Iris pigment epithelial cell (primary cell): ENCODE measurements at places on chromosomes 16 and 17.
A peak's percentile ranks its signal among the peaks of the same experiment; 100 is the strongest.

- DNase-seq: no peak
These were observed 9.5 kb upstream of the AMZ2 start for GRCh38 chr17:68238164-68238870.

- no peak for DNase-seq
These were observed 31.9 kb upstream of the NUDT7 start for GRCh38 chr16:77690416-77690815.

GRCh38 chr16:1002399-1003166, 21.0 kb downstream of the SOX8 start:
- DNase-seq: peak; percentile 82

GRCh38 chr16:4882633-4883285, 35.5 kb downstream of the UBN1 start:
- peak; percentile 79 for DNase-seq

- DNase-seq: peak; percentile 56
These were observed 158.9 kb upstream of the CACNG5 start for GRCh38 chr17:66675991-66676371.

GRCh38 chr16:80993307-80993706, 13.4 kb downstream of the CMC2 start:
- peak; percentile 97 for DNase-seq

- no peak for DNase-seq
These were observed 261.8 kb upstream of the CACNG5 start for GRCh38 chr17:66573078-66573477.

GRCh38 chr17:13953841-13954240, 115.5 kb upstream of the COX10 start:
- peak; percentile 68 for DNase-seq

DNA sequence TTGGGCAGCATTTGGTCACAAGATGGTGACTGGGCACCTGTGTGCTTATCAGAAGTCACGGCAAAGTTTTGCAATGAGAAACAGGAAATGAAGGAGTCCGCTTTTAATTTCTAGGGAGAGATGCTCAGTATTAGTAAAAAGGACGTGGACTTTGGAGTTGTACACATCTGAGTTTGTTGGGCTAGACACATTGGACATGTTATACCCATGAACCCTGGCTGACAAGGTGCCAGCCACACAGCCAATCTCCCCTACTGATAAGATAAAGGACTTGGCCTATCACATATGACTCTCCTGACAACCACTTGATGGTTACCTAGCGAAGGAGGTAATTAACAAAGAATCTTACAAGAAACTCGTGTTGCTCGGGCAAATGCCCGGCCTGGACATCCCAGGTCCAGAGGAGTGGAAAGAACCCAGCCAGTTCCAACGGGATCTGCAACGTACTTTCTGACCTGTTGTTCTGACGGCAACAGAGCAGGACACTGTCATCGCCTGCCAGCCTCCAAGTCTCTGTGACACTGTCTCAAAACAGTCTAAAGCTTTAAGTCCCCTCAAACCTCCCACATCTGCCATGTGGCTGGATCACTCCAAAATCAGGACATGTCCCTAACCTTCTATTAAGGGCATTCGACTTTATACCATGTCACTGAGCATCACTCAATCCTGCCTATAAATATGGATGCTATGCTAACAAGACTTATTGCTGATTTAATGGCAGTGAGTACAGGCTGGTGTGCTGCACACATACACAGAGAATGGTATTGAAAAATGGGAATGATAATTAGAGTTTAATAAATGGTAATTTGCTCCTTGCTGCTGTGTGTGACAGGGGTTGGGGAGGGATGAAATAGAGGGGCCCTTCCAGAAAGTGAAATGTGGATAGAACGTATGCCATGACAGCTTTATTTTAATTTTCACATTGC, 47.6 kb upstream of the LYRM9 start:
- DNase-seq: no peak

DNA sequence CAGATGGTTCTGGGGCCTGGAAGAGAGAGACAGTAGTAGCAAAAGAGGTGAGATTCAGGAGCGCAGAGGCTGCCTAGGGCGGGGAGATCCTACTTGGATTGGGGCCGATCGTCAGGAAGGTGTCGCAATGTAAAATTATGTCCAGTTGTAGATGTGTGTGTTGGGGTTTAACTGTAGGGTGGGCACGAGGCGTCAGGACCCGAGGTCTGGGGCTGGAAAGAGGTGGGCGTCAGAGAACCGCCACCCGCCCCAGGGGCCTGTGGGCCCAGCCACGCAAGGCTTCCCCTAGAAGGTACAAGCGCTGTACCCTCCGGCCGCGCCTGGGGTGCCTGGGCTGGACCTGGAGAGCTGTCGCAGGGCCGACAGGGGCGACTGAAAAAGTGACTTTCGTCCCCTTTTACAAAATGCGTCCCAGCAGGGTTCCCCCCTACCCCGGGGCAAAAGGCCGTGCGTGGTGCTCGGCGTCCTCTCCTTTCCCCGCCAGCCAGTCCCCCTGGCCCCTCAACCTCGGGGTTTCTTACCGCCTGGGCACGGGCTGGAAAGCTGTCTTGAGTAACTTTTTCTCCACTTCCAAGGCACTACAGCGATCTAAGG, 2.8 kb downstream of the IRX3 start:
- DNase-seq: no peak

DNA sequence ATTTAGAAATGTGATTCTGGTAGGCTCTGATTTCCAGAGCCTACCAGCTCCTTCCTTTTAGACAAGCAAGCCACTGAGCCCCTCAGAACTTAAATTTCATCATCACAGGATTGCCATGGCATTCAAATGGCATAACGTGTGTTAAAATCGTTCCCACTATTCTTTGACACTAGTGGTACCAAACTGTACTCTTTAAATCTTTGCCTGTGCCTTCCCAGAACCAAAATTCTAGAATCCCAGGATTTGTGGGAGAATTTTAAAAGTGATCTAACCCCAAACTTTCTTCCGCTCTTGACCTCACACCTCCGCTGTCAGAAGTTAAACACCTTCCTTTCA, 287 bp upstream of the INTS2 start:
- no peak for DNase-seq

DNA sequence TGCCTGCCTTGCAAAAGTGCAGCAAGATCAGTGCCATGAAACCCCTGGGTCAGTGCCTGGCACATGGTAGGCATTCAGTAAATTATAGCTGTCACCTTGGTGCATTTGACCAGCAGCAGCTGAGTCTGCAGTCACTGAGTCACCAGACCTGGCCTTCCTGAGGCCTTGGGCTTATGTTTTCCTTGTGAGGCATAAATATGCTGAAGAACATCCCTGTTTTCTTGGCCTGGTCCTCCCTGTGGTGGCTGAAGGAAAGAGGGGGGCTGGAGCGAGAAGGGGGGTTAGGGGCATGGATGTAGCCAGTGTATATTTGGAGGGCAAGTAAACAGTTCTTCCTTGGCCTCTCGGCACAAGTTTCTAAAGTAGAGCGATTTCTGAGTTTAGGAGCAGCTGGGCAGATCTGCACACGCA, 26.5 kb downstream of the EPN2 start:
- DNase-seq: peak; percentile 57

DNA sequence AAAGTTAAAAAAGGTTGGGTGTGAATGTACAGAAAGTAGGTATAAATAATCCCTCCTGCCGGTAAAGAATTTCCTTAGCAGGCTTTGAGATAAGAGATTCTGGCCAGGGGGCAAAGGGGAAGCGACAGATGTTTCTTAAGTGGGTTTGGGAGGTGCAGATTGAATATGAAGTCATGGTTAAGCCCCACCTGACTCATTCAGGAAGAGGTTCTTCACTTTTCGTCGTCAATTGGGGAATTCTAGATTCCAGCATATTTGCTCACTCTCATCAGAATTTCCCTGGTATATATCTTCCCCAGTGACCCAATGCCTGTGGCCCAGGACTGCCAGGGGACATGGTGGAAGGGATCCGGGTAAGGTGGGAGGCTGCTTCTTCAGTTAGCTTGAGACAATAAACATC, 127.8 kb downstream of the CPPED1 start:
- DNase-seq: peak; percentile 92

- no peak for DNase-seq
These were observed 15.2 kb upstream of the CLEC18C start for GRCh38 chr16:70158261-70158939.

DNA sequence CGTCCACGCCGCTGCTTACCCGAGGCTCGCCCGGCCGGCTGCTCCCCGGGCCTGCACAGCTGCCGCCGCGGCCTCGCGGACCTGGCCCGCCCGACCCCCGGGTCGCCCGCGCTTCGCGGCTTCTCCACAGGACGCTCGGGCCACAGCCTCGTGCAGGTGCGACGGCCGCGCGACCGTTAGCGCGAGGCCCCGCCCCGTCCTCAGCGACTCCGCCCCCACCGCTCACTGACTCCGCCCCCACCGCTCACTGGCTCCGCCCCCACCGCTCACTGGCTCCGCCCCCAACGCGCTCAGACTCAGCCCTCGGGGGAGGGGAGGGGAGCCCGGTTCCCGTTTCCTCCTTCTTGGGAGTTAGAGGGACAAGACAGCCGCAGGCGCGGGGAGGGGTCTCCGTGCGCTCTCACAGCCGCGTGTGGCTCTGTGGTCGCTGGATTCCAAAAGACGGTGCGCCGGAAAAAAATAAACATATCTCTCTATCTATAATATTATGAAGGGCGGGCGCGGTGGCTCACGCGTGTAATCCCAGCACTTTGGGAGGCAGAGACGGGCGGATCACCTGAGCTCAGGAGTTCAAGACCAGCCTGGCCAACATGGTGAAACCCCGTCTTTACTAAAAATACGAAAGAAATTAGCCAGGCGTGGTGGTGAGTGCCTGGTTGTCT, at the start of gene MEIOB:
Gene MEIOB (minus strand): TSS at position 191 of the 662 bp plus-strand sequence. CDS start 3,989 bp downstream, outside the sequence.
- no peak for DNase-seq

- DNase-seq: no peak
These were observed 372.3 kb downstream of the NPIPA8 start for GRCh38 chr16:17964196-17964595.

- DNase-seq: no peak
These were observed 51.5 kb downstream of the BANP start for GRCh38 chr16:88002749-88003148.

DNA sequence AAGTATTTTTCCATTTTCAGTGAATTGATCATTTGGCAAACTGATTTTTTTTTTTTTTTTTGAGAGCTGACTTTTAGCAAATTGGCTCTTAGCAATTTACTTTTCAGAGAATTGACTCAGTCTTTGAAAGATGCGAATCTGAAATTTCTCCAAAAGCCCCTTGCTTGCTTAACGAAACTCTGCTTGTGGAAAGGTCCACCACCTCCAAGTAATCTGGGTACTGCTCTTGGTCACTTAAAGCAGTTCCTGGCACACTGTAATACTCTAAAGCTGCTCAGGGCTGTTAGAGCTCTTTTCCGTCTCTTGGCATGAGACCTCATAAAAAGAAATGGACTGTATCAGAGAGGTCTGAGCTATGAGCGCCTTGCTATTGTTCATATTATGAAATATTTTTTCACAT, 2.9 kb downstream of the GSDMB start:
- no peak for DNase-seq

- peak; percentile 26 for DNase-seq
These were observed 37.5 kb downstream of the DHRS7B start for GRCh38 chr17:21164216-21164615.

- no peak for DNase-seq
These were observed 11.7 kb upstream of the MNT start for GRCh38 chr17:2412561-2413021.

- DNase-seq: no peak
These were observed 1.2 kb upstream of the MAFG start for GRCh38 chr17:81928544-81929252.

GRCh38 chr17:55961386-55961785, 191.9 kb upstream of the ANKFN1 start:
- DNase-seq: no peak

DNA sequence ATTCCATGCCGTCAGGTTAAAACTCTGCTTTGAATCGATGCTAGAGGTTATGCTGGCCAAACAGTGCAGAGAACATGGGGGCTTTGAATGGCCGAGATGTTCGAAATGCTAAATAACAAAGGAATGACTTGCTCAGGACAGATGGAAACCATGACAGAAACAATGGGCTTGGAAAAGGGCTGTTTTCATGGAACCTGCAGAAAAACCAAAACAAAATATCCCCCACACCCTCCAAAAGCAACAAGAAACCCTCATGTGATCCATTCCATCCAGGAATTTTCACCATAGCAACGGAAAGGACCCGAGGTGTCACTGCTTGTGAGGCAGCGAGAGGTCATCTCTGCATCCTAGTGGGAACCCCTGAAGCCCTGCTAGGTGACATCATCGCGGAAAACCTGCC, 25.5 kb downstream of the GPRC5B start:
- DNase-seq: no peak

- DNase-seq: peak; percentile 62
These were observed 2.6 kb downstream of the MFSD11 start for GRCh38 chr17:76740329-76741118.

GRCh38 chr16:82626791-82627261, at the start of gene CDH13:
TSS of gene CDH13 (plus strand) at chr16:82626969.
- peak; percentile 72 for DNase-seq

- DNase-seq: no peak
These were observed 15.1 kb downstream of the FA2H start for GRCh38 chr16:74759564-74759963.

DNA sequence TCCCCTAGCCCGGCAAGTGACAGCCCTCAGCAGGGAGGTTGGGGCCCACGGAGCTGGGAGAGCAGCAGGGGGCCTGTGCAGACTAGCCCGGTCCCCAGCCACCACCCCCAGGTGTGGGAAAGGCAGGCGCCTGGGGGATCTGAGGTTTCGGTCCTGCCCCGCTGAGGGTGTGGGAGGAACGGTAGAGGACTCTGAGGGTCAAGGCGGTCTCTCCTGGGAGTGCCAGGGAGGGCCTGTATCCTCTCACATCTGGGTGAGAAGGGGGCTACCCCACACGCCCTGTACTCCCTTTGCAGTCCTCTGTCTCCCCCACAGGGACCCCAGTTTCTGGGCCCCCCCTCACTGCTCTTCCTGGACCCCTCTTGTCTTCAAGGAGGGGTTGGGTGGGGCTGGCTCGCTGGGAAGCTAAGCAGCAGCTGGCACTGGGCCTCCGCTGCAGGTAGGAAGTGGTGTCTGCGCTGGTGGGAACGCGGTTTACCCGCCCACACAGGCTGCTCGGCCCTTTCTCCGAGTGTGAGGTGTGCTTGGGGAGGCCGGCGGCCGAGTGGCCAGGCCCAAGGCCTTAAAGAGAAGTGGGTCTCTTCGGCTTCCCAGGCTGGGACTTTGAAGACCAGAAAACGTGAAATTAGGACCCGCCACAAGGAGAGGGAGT, 15.4 kb downstream of the CD7 start:
- DNase-seq: no peak
